ENCODE measurements at places on chromosomes 16 and 17.

DNA sequence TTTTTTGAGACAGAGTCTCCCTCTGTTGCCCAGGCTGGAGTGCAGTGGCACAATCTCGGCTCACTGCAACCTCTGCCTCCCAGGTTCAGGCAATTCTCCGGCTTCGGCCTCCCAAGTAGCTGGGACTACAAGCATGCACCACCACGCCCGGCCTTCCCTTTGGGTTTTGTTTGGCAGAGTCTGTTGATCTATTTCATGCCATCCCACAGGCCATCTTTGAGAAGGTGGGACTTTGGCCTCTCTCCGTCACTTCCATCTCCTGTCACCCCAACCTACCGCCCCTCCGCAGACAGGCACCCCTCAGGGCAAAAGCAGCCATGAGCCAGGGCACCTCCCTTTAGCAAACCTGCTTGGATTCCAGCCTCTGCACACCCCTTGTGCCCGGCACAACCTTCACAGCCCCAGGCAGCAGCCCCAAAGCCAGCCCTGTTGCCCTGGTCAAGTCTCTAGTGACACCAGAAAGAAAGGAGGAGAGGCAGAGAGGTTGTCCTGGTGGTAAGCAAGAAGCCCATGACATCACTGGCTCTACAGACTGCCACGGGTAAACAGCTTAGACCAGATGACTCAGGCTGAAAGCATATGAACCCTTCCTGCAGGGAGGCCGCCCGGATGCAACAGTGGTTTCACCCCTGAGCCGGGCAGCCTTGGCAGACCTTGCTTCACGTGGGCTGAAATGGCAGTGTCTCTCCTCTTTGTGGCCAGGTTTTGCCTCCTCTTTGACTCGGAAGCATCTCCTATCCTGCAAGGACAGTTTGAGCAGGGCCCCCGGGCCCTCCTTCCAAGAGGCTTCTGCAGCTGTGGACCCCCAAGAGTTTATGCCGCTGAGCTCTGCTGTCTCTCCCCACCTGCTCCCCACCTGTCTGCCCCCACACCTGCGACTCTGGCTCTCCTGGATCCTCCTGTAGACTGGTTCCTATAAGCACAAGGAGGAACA lies 8.1 kb upstream of the TIMP2 start:
- no peak for DNase-seq

GRCh38 chr17:17494870-17495535 lies 1.2 kb downstream of the RASD1 start:
- no peak for DNase-seq

GRCh38 chr17:53749178-53749577 lies 73.5 kb upstream of the KIF2B start:
- peak; percentile 32 for DNase-seq

DNA sequence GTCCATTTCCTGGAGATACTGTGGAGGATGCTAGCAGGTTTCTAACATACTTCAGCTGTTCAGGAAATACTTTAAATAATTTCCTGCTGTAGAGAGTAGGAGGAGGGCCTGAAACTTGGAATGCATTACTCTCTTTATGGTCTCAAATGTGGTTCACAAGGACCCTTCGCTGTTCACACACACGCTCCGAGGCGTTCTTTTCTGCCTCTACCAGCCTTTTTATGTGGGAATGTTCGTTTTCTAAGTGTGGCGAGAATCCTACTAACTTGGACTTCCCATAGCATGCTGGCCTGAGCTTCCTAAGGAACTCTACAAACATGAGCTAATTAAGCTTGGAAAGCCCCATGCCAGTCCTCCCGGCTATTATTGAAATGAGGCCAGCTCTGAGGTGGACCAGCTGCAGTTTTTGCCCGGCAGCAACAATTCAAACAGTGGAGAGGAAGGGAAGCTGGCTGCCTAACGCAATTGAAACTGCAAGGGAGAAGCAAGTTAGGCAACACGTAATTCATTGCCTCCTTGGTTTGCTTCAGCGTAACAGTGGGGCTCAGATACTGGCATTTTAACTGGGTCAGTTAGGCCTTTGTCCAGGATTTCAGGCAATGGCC lies 18.9 kb downstream of the KPNA2 start:
- DNase-seq = no peak

DNA sequence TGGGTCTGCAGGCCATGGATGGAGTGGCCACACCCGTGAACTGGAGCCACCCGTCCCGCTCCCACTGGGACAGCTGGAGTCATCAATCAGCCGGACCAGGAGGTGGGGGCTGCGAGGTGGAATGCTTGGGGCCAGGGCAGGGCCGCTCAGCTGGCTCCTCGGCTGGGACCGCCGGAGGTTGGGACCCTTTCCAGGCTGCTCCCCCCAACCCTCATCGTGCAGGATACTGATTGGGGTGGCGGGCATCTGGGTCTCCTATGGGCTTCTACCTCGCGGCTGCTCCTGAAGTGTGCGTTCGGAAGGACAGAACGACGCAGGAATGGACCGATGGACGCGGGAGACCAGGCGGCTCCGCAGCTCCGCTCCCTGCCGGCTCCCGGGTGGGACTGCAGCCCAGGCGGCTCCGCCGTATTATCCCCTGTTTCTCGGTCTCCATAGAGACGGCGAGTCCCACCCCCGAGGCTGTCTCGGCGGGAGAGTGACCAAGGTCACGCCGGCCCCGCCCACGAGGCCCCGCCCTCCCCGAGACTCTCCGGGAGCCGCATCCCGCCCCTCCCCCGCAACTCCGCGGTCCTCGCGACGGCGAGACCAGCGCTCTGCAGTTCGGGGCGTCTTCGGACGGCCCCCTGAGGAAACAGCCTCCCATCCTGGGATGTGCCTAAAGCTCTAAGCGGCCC lies at the start of gene TPPP3:
TPPP3 (minus strand) TSS at position 388 of the 677 bp plus-strand sequence. CDS start 2,387 bp downstream, outside the sequence.
- DNase-seq = no peak

Measured in NCI-H1694 treated with DMSO at 0.1 percent for 48 hours (cell line).